Activated CD4-positive, alpha-beta T cell treated with anti-CD3 and anti-CD28 coated beads, Interleukin-2, amount 50 U/mL, for 48 hours (primary cell): ENCODE measurements at places on chromosomes 1 and 21.

- no peak for DNase-seq
Measured at GRCh38 chr1:7281821-7282220, 489.3 kb upstream of the VAMP3 start.

GRCh38 chr21:28018213-28018612 lies 974.5 kb downstream of the LTN1 start:
- DNase-seq, result no peak

DNA sequence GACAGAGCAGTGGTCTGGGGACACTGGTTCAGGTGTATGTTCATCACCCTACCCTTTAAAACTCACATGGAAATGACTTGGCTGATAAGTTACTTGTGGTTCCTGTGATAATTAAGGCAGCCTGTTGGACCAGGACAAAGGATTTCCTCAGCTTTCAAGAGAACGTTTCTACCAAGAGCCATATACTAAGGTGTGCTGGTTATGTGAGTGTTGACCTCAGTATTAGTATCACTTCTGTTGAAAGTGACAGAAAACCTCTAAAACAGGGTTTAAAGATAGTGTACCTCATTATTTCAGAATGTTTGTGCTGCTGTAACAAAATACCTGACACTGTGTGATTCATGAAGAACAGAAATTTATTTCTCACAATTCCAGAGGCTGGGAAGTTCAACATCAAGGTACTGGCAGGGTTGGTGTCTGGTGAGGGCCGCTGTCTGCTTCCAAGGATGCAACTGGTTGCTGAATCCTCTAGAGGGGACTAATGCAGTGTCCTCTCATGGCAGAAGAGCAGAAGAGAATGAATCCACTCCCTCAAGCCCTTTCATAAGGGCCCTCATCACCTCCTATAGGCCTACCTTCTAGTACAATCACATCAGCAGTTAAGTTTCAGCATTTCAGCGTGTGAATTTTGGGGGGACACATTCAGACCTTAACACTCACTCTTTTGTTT lies 54.9 kb downstream of the UCK2 start:
- no peak for DNase-seq

- DNase-seq, result no peak
Measured at GRCh38 chr1:151401125-151401788, 1.9 kb downstream of the PSMB4 start.

DNA sequence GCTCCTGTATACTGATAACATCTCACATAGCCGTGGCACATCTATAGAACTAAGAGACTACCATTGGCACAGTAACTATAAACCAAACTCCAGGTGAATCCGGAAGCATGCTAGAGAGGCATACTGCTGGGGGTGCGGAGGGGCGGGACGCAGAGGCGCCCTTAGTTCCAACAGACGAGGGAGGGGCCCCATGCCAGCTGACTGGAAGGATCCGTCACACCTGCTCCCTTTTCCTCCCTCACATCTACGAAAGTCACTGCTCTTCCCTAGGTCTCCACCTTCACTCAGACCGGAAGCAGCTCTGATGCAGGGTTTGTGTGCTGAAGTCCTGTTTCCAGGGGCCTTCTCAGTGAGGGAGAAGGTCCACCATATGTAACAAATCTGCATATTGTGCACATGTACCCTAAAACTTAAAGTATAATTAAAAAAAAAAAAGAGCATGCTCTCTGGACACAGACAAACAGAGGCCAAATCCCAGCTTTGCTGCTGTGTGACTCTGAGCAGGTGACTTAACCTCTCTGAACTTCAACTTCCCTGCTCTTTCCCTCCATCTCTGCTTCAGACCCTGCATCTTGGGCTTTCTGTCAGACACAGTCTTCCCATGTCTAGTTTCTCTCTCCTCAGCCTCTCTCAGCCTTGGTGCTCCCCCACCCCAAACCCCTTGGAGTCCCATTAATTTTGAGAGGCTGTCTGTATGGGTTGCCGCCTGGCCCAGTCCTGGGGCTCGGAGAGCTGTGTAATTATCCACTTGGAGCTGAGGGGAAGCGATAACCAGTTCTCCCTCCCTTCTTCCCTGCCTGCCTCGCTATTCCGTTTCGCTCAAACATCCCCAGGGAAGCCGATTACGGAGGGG lies 7.8 kb upstream of the GJB5 start:
- DNase-seq, result no peak

- no peak for DNase-seq
Measured at GRCh38 chr1:206945779-206946178, 487 bp downstream of the PIGR start.
